ENCODE measurements at places on chromosomes 7 and 10.

DNA sequence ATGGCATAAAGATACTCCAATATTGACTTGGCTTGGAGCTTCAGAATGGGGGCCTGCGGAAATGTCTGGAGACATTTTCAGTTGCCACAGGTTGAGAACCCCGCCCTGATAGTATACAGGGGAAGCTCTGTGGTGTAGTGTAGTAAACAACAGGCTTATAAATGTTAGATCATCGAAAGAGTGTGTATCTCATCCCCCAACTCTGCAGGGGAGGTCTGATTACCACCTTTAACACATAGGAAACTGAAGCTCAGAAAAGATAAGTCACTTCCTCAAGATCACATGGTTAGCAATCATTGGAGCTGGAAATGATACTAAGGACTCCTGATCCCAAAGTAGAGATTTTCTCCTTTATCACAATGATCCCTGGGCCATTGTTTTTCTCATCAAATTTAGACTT lies 144.5 kb upstream of the BMPER start:
- DNase-seq = no peak

- DNase-seq = no peak
Observed at GRCh38 chr7:11141541-11141940, 167.9 kb downstream of the PHF14 start.

- no peak for DNase-seq
Observed at GRCh38 chr7:141157138-141157765, 83.4 kb downstream of the TMEM178B start.

GRCh38 chr10:16586358-16587138 lies 64.9 kb upstream of the C1QL3 start:
- DNase-seq = no peak

- DNase-seq = no peak
Observed at GRCh38 chr7:42057331-42057730, 179.7 kb downstream of the GLI3 start.

DNA sequence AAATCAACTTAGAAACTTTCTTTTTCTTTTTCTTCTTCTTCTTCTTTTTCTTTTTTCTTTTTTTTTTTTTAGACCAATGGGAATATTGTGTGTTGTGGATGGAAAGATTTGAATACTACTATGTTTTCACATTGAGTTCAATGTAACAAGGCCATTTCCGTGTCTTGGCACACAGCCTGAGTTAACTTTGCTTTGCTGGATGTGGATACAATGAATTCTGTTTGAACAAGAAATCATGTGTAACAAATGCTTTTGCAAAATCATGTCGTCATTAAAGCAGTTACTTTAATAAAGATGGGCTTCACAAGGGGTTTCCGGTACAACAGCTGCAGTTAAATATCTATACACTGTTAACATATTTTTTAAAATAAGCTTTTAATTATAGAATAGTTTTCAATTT lies 13.5 kb upstream of the ENTPD1 start:
- no peak for DNase-seq

DNA sequence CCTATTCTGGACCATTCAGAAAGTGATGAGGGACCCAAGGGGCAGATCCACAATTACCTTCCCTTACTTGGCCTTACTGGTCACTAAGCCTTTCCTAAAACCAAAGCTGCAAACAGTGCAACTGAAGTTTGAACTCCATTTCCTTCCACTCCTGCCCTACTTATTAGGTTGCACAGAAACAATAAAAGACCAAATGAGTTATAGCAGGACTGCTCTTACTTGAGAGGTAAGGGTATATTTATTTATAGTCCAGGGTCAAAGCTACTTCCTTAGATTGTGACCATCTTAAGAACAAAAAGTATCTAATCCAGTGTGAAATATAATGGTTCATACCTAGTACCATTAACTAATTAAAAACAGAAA lies 27.0 kb downstream of the CDK6 start:
- no peak for DNase-seq

DNA sequence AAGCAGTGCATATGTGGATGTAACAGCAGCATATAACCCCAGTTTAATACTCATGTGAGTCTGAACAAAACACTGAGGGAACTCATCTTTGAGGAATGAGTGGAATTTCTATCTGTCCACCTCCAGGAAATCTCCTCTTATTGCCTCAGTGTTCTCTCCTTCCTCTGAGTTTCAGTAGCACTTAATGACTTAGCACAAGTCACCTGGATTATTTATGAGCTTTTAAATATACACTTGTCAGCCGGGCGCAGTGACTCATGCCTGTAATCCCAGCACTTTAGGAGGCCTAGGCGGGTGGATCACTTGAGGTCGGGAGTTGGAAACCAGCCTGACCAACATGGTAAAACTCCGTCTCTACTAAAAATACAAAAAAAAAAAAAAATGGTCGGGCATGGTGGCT lies 4.3 kb downstream of the LRRC20 start:
- DNase-seq = no peak
